ENCODE measurements at places on chromosomes 13 and 19. TPM values are rescaled to one million over a fixed set of nuclear protein-coding genes. Genes with fewer than 3 reads are reported as not detected.
A peak's percentile ranks its signal among the peaks of the same experiment; 100 is the strongest.

ARHGAP45 gene
- total RNA-seq, result 66.5 TPM

CEACAM8 gene
- total RNA-seq, result not detected

ZNF575 gene
- total RNA-seq, result not detected

NLRP5 gene
- total RNA-seq, result not detected

MBD3L2 gene
- not detected for total RNA-seq

ZNF563 gene
- total RNA-seq, result not detected

CFD gene
- total RNA-seq, result 1,680 TPM

PSG7 gene
- not detected for total RNA-seq

CEACAM7 gene
- total RNA-seq, result not detected

ZIC2 gene
- not detected for total RNA-seq

ZNF296 gene
- total RNA-seq, result not detected

CAPNS1 gene
- total RNA-seq, result 168 TPM

ATP4B gene
- not detected for total RNA-seq

CYP2S1 gene
- not detected for total RNA-seq

IGFLR1 gene
- not detected for total RNA-seq

DNA sequence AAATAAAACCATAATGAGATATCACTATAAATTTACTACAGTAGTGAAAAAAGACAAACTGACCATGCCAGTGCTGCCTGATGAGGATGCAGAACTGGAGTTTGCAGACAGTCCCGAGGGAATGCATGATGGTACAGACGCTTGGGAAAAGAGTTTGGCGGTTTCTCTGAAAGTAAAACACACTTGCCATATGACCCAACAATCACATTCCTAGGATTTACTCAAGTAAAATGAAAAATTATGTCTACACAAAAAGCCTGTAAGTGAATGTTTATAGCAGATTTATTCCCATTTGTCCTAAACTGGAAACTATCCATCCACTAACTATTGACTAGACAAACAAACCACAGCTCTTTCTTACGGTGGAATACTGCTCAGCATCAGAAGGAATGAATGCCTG is 271.0 kb downstream of the DNAJC15 start:
- no peak for DNase-seq

DNA sequence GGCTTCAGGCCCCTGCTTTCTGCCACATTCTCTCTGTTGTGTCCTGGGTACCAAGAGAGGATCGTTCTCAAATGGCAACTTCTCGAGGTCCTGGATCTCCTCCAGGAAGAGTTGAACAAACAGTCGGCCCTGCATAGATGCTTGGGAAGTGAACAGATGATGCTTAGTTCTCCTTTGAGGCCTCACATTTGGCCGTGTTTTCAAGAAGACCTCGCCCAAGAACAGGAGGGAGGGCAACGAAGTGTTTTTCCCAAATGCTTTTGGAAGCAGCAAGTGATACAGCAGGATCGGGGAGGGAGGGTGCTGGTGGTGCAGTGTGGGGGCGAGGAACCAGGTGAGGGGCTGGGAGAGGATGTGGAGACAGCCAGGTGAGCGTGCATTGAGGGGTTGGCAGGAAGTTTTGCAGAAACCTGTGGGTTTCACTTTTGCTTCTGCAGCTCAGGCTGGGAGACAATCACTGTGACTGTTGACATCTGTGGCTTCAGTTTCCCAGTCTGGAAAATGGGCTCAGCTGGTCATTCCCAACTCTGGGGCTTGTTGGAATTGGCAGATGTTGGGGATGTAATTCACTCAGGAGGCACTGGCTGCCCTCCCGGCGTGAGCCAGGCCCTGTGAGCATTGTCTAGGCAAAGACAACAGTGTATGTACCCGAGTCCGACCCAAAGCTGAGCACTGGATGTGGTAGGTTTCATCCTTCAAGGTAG is 21.6 kb downstream of the MAST3 start:
- DNase-seq, result no peak

GRCh38 chr13:113013878-113014751 is 45.1 kb downstream of the MCF2L start:
- no peak for DNase-seq

GRCh38 chr13:24270639-24271141 is 38.7 kb upstream of the C1QTNF9 start:
- peak; percentile 87 for DNase-seq

DNA sequence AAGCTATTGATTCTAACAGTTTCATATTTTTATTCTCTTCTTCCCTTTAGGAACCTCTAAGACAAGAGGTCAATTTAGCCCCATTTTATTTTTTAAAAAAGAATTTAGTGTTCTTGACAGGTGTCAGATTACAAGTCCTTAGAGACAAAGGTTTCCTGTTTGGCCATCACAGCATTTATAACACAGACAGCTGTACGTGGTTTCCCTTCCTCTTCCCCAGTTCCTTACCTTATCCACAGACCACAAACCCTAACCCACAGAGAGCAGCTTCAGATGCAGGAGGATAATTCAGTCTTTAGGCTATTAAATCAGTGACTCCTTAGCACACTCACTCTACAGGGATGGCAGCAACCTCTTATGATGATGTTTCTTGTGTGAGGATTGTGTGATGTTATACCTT is 1210.1 kb downstream of the DIAPH3 start:
- DNase-seq, result no peak

GRCh38 chr19:8794823-8795222 is 37.3 kb downstream of the ZNF558 start:
- no peak for DNase-seq

GRCh38 chr13:28528848-28529247 is 33.9 kb upstream of the FLT1 start:
- no peak for DNase-seq

- DNase-seq, result no peak
These were observed 9.8 kb upstream of the USPL1 start for GRCh38 chr13:30607908-30608307.

DNA sequence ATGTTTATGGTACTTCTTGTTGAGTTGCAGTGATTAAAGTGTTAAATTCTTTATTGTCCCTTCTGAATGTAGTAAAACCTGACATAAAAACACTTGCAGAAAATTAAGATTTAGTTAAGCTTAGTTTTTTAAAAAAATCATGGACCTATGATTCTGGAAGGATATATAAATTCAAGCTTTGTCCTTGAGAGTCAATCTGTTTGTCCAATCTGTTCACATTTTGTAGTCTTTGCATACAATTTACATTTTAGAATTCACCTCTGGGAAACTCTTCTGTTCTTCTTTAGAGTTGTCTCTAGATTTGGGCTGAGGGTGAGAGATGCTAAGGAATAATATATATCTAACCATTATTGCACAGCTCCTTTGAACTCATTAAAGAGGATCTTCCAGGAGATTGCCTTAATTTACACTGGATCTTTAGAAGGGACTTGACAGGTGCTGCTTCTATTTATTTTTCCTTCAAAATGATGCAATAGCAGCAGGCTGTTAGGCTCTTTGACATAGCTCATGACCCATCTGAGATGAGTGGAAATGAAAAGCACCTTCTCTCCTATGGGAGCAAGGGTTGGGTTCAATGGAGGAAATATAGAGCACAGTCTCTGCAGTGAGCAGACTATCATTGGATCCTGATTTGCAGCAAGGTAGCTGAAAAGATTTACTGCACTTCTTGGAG is 433.9 kb downstream of the GPC6 start:
- DNase-seq, result no peak

GRCh38 chr19:35757231-35757748 is 461 bp upstream of the HSPB6 start:
- DNase-seq, result peak; percentile 86

- DNase-seq, result no peak
These were observed 55.4 kb upstream of the GTF2F2 start for GRCh38 chr13:45064889-45065288.

DNA sequence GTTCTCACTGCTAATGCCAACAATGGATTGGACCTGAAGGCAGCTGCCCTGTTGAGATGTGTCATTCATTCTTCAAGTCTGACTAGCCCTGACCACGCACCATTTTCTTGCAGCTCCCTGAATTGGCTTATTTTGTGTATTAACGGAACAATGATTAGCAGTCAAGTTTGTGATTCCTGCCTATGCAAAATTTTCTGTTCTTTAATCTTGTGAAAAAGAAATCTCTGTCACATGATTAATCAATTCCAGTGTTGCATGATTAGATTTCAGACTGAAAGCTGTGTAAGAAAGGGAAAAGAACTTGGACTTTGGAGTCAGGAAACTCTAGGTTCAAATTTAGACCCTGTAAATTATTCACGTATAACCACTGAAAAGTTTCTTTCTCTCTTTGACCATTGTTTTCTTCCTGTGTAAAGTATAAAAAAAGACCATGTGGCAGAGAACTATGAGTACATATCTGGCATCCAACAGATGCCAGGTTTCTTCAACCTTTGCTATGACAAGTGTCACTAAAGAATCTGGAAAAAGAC is 64.5 kb upstream of the SLC10A2 start:
- no peak for DNase-seq

- DNase-seq, result no peak
These were observed 161.1 kb downstream of the DCT start for GRCh38 chr13:94318418-94318817.

GRCh38 chr13:30409886-30410704 is 12.2 kb upstream of the UBE2L5 start:
- no peak for DNase-seq

DNA sequence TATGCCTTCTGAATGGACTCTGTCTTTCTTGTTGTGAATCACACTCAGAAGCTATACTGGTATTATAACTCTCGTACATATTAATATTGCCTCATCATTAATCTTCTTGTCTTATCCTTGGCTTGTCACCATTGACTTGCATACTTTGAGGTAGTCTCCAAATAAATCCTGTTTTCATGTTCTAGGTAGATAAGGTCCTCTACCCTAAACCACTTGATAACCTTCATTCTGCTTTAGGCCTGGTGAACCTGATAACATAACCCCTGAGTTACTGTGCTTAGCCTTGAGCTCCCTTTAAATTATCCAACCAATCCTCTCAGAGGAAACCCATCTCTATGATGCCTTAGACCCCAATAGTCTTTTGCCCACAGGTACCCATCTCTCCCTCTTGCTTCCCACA is 1162.3 kb downstream of the SLITRK1 start:
- DNase-seq, result no peak

- DNase-seq, result no peak
These were observed 1674.9 kb upstream of the PCDH20 start for GRCh38 chr13:63090524-63090923.

GRCh38 chr13:27921421-27921960 is 1.7 kb downstream of the PDX1 start:
- no peak for DNase-seq

GRCh38 chr19:34244611-34245299 is 9.6 kb upstream of the GARRE1 start:
- DNase-seq, result no peak

DNA sequence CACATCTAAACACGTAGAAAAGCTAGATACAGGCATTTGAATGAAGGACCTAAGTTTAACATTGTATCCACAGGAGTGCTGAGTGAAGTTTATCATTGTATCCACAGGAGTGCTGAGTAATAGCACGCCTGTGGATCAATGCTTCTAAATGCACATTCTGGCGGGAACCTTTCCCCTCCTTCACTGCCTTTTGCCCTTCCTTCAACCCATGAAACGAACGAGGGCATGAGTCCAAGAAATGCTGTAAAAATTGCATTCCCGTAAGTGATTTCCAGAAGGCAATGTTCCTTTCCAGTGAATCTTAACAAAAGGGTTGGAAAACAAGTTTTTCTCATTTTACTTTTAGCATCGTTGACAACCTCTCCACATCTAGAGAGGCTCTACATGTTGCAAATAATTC is 88.1 kb downstream of the ZDHHC20 start:
- DNase-seq, result no peak

DNA sequence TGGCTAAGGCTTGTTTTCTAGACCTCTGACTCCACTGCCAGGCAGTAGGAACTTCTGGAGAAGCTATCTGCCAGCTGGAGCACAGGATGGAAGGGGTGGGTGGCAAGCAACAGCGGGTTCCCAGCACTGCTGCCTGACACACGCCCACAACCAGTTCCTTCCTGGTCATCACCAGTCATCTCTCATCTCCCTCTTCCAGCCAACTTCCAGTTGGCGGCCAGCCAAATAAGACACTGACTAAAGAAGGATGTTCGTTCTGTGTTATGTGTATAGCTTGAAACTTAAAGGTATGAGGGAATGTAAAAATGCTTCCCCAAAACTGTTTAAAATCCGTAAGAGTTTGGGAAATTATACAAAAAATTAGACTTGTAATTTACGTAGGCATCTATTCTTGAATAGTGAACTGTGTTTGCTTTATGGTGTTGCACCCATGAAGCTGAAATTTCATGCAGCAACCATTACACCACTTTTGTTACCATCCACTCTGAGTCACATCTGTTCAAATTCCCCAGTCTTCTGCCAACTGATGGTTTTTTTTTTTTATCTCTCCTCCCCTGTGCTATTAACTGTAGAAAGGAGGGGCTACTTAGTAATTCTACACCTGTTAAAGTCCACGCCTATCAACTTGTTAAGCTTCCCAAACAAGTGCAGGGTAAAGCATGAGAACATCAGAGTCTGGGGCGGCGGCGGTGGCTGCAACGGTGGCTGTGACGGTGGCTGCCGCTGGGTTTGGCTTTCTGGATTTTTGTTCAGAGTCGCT is 86.2 kb upstream of the FRY start:
- peak; percentile 23 for DNase-seq

- DNase-seq, result no peak
These were observed 1469.5 kb downstream of the SLITRK1 start for GRCh38 chr13:82412749-82413148.

GRCh38 chr13:83352391-83352790 is 529.9 kb downstream of the SLITRK1 start:
- no peak for DNase-seq

- DNase-seq, result no peak
These were observed 236.3 kb downstream of the SUCLA2 start for GRCh38 chr13:47764817-47765216.

DNA sequence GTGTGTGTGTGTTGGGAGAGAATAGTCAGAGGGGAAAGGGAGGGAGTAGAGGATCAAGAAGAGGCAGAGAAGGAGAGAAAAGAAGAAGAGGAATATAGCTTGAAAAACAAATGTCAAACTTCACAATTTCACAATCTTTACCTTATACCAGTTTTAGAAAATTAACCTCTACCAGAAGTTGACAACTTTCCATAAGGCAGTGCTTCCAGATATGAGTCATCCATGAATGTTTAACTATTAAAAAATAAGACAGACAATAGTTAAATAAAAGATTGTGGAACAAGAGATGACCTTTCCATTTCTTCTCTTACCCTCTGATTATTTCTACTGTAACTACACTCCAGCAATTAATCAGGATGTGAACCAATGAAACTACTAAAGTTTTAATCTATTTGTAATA is 229.4 kb downstream of the ITGBL1 start:
- no peak for DNase-seq

- DNase-seq, result no peak
These were observed 51.8 kb downstream of the MLLT1 start for GRCh38 chr19:6227936-6228325.

- DNase-seq, result no peak
These were observed 348.2 kb downstream of the KCTD12 start for GRCh38 chr13:76538004-76538403.
